Left renal cortex interstitium (tissue), 4 donors: ENCODE measurements at places on chromosomes 16 and 17. TPM values are rescaled to one million over a fixed set of nuclear protein-coding genes. Genes with fewer than 3 reads are reported as not detected.

Gene MAPK8IP3
- polyA plus RNA-seq: 80.9 TPM

DNA sequence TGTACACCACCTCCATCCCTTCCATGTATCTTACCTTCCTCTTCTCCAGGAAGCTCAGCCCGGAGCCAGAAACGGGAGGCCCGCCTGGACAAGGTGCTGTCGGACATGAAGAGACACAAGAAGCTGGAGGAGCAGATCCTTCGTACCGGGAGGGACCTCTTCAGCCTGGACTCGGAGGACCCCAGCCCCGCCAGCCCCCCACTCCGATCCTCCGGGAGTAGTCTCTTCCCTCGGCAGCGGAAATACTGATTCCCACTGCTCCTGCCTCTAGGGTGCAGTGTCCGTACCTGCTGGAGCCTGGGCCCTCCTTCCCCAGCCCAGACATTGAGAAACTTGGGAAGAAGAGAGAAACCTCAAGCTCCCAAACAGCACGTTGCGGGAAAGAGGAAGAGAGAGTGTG lies 756 bp upstream of the MVP start:
- no peak for DNase-seq

- no peak for DNase-seq
Observed at GRCh38 chr16:57686577-57686976, 8.0 kb upstream of the DRC7 start.

Gene NOG
- 1.9 TPM for polyA plus RNA-seq

DNA sequence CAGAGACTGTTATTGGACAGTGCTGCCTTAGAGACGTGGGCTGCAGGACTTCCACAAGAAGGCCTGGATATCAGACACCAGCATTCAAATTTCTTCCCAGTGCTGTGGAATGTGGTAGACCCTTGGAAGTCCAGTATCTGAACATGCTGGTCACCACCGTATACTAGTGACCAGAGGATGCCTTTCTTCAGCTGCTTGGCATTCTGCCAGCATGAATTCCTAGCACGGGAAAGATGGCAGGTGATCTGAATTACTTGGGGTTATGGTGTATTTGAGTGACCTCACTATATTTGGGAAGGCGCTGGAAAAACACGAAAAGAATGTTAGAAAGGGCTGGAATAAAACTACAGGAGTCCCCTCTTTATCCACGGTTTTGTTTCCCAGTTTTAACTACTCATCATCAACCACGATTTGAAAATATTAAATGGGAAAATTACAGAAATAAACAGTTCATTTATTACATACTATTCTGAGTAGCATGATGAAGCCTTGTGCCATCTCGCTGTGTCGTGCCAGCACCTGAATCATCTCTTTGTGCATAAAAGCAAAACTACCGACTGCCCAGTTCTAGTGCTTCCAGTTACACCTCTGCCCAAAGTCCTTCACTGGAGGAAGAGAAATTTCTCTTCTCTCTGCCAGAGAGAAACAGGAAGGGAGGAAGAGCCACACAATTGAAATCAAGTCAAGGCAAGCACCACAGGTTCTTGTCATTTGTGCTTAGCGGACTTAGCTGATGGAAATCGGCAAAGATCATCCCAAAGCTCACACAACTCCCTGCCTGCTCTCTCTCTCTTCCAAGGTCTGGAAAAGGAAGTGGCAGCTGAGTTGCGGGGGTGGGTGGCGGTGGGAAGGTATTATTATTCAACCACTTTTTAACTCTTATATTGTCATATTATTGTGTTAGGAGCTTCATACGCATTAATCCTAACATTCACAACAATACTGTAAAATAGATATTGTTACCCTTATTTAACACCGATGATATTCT lies 1.4 kb upstream of the CHST4 start:
- no peak for DNase-seq

Gene MARVELD3
- polyA plus RNA-seq: 12.5 TPM

Gene CRK
- polyA plus RNA-seq: 62.1 TPM

DNA sequence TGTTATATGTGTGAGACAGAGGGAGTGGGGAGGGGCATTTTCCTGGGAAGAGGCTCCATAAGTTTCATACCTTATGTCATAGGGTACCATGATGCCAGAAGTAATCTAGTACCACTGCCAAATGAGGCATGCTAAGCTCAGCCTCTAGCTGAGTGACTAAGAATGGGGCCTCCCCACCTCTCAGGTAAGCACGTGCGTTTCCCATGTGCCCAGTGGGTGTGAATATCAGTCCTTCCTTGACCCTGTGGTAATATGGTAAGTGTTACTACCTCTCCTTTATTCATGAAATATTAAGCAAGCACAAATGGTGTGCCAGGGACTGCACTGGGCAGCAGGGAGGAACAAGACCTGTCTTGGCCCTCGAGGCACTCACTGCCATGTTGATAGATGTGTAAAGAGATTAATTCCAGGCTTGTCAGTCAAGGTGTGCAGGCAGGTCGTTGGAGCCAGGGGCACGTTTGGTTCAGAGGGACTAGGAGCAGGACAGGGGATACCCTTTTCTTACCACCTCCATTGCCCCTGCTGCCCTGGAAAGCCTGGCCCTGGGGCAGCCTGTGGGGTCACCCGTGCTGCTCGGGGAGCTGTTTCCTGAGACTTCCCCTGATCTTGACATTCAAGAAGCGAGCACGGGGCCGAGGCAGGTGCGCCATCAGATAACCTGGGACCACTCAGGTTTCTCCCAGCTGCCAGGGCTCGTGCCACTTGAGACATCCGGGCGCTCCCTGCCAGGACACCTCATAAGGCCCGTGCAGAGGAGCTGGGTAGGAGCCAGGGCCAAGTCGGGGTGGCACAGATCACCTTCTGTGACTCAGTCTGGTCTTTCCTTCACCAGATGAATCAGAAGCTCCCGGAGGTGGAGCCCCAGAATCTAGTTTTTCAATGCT lies 8.8 kb downstream of the RSAD1 start:
- no peak for DNase-seq

- no peak for DNase-seq
Observed at GRCh38 chr16:84314373-84314772, 19.7 kb downstream of the WFDC1 start.

- DNase-seq: no peak
Observed at GRCh38 chr16:26554030-26554429, 512.7 kb upstream of the C16orf82 start.

GRCh38 chr16:57858635-57859034 lies 56.3 kb upstream of the KIFC3 start:
- no peak for DNase-seq

Gene KRT9
- not detected for polyA plus RNA-seq

DNA sequence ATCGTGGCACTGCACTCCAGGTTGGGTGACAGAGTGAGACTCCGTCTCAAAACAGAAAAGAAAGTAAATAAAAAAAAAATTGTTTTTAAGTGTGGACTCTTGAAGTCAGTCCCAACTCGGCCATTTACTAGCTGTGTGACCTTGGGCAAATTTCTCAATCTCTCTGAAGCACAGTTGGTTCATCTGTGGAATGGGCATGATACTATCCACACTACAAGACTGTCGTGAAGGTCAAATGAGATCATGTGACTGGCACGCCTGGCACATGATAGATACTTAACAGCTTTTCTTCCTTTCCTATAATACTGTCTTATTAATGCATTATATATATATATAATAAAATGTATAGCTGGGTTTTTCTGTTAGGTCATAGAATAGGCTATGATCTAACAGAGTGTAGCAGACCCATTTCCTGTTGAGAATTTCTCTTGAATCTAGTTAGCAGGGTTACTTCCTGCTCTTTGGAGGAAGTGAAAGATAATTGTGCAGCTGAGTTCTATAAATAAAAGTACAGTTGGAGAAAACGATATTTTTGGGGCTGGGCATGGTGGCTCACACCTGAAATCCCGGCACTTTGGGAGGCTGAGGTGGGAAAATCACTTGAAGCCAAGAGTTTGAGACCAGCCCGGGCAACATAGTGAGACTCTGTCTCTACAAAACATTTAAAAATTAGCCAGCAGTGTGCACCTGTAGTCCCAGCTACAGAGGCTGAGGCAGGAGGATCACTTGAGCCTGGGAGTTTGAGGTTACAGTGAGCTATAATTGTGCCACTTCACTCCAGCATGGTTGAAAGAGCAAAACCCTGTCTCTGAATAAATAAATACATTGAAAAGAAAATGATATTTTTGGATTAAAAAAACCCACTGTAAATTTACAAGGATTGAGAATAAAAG lies 7.3 kb downstream of the MILR1 start:
- no peak for DNase-seq

Gene VAT1L
- polyA plus RNA-seq: 5.1 TPM

Gene ABCA6
- polyA plus RNA-seq: 1.8 TPM

- no peak for DNase-seq
Observed at GRCh38 chr17:66632731-66633130, 202.2 kb upstream of the CACNG5 start.

Gene CMTR2
- polyA plus RNA-seq: 69.9 TPM
